ENCODE measurements at places on chromosomes 1 and 21.

DNA sequence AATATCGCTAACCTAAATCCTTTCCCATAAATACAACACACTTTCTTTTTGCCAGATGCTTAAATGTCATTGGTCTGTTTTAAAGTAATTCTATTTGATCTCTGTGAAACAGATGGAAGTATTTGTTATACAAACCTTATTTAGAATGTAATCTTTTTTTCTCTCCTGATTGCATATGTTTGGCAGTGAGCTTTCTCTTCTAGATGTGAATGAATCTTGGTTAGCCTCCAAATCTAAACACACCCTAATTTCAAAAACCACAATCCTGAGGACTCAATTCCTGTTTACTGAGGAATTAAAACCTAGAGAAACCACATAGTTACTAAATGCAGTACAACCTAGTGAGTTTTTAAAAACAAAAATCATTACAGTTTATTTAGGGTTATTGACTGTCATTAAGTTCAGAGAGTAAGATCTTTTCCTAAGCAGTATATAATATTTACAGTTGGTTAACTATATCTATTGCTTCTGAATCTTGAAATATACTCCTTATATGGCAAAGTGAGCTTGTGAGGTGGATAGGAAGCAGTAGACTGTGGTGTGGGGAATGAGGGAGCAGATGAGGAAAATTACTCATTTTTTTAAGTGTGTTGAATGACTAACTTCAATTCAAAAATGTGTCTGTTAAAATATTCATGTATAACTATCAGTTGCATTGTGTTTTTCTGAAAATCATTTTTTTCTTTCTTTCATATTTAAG lies 218.7 kb downstream of the FMN2 start:
- DNase-seq, result no peak

- no peak for DNase-seq
Measured at GRCh38 chr1:221180704-221181368, 301.6 kb downstream of the HLX start.

GRCh38 chr1:151859891-151860293 lies 6.4 kb upstream of the THEM5 start:
- DNase-seq, result no peak

GRCh38 chr1:161511756-161512060 lies 6.5 kb downstream of the FCGR2A start:
- no peak for DNase-seq

Data from hematopoietic multipotent progenitor cell treated with erythropoietin and hydrocortisone succinate and interleukin-3 and kit ligand, for 17 days (in vitro differentiated cells).